Uterus (tissue), 4 donors: ENCODE measurements at places on chromosomes 6 and 20. TPM values are rescaled to one million over a fixed set of nuclear protein-coding genes. Genes with fewer than 3 reads are reported as not detected.

GRCh38 chr6:131281471-131282270, 146.4 kb downstream of the AKAP7 start:
- DNase-seq = no peak

DNA sequence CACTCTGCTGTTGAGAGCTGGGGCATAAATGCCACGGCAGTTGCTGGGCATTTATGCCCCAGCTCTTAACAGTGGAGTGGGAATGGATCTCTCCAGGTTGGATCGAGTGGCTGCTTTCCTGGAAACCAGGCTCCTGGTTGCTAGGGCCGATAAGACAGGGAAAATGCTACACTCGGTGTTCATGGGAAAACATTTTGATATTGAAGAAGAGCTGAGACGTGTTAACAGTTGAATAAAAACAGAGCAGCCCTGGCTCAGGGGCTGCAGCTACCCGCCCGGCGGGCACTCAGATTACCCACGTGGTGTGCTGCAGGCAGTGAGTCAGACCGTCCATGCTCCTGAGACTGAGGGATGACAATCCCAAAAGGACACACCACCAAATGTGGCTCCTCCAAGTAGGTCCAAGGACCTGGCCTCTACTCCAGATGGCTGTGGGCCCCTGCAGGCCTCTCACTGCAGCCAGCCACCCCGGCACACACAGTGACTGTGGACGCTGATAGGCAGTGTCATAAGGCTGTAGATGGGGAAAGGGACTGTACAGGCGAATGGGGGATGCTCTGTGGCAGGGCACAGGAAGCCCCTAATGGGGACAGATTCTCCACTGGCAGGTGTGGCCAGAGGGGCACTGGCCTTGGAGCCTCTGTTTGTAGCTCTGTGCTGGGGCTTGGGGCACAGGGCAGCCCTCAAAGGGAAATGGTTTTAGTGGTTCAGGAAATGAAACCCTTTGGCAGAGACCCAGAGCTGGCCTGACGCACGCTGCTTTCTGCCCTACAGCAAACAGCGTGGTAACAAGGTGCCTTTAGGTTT, 237.8 kb downstream of the LY86 start:
- peak; percentile 37 for DNase-seq

DNA sequence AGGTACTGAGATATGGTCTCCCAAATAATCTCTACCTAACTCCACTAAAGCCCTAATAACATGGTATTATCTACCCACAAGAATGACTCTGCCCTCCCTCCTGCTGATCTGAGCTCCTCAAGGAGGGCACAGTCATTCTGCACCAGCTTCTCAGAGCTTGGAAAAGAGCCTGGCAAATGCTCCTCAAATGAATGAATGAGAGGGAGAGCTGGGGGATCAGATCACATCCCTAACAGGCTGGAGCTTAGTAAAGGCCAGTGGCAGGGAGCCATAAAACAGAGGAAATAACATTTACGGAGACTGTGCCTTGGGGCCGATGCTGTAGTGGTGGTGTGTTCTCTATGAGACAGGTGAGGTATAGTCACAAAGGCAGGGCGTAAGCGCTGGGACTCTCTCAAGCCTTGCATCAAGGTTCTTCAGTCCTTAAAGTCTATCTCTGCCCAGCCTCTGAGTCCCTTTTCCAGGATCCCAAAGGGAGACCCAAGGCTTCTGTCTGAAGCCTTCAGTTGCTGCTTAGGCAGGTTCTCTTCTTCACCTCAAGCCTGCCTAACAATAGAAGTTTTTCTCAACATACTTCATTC, 7.2 kb upstream of the NNAT start:
- no peak for DNase-seq

The PGC gene
- 2.1 TPM for total RNA-seq

The POU5F1 gene
- not detected for total RNA-seq
